ENCODE measurements at places on chromosomes 1 and 21. TPM values are rescaled to one million over a fixed set of nuclear protein-coding genes. Genes with fewer than 3 reads are reported as not detected.

DNA sequence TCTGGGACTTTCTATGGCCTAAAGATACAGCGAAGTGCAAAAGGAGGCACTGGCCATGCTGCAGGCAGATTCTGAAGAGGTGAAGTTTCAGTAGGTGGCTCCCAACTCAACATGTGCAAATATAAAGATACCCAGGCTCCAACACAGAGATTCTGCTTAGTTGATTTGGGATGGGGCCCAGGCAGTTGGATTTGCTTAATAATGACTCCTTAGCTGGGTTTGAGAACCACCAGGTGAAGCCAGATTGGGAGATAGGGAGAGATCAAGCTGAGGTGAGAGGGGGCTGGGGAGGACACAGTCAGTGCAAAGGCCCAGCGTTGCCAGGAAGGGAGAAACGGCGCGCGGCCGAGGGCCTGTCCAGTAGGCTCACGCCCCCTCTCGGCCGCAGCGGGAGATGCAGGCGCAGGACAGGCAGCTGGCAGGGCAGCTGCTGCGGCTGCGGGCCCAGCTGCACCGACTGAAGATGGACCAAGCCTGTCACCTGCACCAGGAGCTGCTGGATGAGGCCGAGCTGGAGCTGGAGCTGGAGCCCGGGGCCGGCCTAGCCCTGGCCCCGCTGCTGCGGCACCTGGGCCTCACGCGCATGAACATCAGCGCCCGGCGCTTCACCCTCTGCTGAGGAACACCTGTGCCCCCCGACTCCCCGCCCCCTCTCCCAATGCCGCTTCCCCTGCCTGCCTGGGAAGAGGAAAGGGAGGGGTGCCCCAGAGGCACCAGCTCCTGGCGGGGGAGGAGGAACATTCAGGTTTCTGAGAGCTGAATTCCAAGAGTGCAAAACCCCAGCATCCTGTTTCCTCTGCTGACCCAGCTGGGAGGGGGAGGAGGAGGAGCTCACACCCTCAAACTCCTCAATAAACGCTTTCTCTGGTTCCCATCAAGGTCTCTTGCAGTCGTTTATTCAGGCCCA lies 1.2 kb downstream of the FAM167B start:
- peak; percentile 93 for DNase-seq

DNA sequence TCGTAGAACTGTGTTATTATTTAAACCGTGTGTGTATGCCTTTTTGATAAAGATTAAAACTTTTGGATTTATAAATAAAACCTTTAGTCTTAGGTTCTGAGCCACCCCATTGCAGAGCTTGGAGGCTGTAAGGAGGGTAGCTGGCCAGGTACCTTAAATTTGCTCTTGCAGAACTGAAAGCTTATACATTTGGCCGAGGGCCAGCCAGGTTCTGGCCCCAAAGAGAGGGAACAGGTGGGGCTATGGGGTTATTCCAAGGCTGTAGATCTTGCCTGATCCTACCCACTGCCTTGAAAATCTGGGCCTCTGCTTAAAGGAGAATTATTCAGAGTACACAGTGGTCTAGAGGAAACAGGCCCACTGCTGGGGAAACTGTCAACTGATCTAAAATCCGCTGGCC lies 59.6 kb downstream of the CAMK2N1 start:
- DNase-seq: no peak

Gene MEX3A
- 0.87 TPM for polyA plus RNA-seq

- no peak for DNase-seq
Measured at GRCh38 chr1:228992907-228993535, 257.7 kb downstream of the RHOU start.

DNA sequence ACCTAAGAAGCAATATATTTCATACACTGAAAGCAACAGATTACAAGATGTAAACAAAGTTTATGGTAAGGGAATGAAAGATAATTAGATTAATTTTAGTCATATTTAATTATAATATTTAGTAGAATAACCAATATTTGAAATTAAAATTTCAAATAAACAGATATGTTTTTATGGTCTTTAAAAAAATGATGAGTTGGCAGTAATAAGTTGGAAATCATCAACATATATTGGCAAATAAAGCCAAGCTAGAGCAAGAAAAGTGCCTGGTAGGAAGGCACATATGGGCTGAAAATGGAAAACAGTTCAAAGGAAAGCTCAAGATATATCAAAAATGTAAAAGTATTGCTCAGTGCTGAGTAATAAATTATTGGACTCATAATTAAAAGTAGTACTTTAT lies 1274.0 kb downstream of the AMY1C start:
- no peak for DNase-seq

Data from testis (tissue), 5 donors.